Cerebellar nuclear complex (tissue), 1 donor: ENCODE measurements at places on chromosomes 16 and 17.

DNA sequence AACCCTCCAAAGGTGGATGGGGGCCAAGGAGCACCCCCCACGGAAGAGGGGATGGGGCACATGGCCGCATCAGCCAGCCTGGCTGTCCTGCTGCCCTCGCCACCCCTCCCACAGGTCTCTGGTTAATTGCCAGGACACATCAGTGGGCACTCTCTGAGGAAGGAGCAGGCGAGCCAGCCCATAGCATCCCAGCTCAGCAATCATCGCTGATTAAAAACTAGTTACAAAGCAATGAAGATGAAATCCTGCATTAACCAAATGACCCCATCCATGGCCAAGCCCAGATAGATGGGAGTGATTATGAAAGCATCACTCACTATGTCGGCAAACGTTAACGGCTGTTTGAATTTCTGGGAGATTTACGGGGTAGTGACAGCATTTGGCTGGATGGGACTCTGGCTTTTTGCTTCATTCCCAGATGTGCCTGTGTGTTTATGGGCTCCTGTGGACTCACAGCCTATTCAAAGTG, 45.3 kb downstream of the CCDC182 start:
- no peak for DNase-seq

DNA sequence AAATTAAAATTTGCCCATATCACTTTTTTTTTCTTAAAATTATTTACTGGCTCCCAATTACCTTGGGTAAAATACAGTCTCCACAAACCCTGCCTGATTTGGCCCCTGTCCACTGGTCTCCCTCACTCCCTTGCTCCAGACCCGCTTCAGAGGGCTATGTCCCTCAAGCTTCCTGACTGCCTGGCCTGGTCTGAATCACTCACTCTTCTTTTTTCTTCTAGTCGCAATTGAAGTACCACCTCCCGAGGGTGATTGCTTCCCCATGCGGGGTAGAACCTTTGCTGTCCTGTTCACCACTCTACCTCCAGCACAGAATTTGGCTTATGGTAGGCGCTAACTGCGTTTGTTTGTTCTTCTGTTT, 598 bp upstream of the PGAP3 start:
- DNase-seq = no peak

GRCh38 chr17:38728290-38728831, 1.8 kb upstream of the CISD3 start:
- no peak for DNase-seq

DNA sequence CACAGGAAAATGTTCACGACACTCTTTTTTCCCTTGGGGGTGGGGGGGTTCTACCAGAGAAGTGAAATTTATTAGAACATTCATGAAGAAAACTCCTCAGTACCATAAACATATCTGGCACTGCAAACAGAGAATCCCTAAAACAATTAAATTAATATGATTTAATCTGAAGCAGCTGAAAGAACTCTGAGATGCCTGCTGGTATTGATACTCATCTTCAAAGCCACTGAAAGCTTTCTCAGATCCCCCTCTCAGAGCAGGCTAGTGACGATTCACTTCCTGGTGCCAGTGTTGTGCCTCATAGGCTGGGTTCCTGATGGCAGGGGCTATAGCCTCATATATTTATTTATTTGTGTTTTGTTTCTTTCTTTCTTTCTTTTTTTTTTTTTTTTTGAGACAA, 52.7 kb downstream of the MYH10 start:
- DNase-seq = no peak

DNA sequence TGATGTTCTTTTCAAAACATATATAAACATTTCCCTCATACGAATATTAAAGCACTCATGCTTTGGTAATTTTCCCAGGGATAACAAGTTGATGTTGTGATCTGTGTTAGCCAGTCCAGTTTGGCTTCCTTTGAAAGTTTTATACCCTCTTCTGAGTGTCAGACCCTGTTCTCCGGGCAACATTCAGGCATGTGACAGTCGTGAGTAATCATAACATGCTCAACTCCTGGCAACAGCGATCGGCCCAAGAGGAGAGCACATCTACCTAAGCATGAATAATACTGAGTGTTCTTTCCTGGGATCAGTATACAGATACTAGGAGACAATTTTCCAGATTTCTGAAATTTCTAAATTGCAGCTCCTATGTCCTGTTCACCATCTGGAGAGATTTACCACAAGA, 1086.4 kb downstream of the CDH8 start:
- DNase-seq = no peak
